ENCODE measurements at places on chromosomes 3 and 15.
A peak's percentile ranks its signal among the peaks of the same experiment; 100 is the strongest.

DNA sequence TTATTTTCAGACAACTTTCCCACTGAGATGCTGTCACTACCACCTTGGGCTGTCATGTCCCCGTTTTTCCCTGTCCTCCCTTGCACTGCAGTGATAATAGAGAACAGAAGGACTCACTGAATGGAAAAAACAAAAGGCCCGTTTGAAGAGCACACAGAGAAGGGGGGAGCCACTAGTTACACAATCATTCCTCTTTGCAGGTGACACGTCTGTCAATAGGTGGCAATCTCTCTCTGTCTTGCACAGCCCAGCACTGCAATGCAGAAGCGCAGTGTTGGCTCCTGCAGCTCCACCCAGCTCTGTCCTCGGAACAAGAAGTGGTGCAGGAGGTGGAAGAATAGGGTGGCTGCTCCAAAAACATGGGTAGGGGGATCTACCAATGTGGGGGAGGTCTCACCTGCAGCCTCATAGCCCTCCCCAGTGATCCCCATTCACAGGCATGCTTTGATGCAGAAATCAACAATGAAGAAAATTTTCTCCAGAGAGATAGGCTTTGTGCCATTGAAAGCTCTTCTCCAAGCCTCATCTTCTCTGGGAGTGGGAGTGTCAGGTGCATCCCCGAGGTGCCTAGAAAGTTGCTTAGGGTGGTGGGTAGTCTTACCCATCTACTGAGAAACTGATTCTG lies 31.8 kb downstream of the FSTL1 start:
- no peak for DNase-seq

DNA sequence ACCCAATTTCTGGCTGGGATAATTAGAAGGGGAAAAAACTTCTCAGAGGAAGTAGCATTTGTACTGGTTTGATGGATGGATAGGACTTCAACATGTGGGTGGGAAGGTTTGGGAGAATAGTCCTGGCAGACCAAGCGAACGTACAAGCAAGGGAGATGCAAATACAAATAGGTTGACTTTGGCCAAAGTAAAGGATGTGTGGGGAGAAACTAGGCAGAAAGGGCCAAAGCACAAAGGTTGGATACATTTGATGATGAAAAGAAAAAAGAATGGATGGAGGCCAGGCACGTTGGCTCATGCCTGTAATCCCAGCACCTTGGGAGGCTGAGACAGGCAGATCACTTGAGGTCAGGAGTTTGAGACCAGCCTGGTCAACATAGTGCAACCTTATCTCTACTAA lies 63.4 kb downstream of the ERC2 start:
- no peak for DNase-seq

GRCh38 chr15:33111041-33111451 lies 83.5 kb downstream of the FMN1 start:
- no peak for DNase-seq

GRCh38 chr3:45545476-45545875 lies 49.1 kb upstream of the LIMD1 start:
- no peak for DNase-seq

- no peak for DNase-seq
These were observed 23.1 kb downstream of the SRPRB start for GRCh38 chr3:133828576-133829309.

- no peak for DNase-seq
These were observed 194.5 kb downstream of the MEX3B start for GRCh38 chr15:81851325-81851724.

GRCh38 chr3:187084126-187084525 lies 55.2 kb downstream of the RPL39L start:
- DNase-seq: no peak

DNA sequence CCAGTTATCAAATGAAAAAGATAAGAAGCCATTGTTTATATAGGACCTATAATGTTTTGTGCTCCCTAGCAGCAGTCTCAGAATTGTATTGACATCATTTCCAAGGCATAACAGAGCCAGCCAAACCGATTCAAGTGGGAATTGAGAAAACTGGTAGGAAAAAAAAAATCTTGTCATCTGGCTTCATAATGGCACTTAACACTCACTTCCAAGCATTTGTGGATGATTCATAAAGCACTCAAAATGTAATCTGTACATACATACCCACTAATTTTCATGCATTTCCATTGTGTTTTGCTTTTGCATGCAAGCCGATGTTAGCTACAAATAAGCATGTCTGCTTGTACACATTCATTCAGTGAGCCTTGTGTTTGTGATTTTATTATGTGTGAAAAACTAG lies 18.6 kb upstream of the TRPC1 start:
- DNase-seq: no peak

DNA sequence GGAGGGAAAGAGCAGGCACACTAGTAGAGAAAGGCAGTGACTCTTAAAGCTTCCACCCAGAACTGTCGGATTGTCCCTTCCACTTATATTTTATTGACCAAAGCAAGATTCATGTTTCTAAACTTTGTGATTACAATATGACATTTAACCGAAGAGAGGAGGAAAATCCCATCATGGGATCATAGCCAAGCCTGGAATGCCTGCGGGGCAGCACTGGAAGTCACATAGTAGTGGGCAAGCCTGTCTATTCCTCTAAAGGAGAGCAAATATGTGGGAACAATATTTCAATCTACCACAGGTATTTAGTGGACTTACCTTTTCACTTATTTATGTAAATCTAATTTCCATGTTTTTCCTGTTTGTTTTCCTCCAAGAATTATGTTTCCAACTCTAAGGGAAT lies 3.8 kb upstream of the TMOD3 start:
- no peak for DNase-seq

DNA sequence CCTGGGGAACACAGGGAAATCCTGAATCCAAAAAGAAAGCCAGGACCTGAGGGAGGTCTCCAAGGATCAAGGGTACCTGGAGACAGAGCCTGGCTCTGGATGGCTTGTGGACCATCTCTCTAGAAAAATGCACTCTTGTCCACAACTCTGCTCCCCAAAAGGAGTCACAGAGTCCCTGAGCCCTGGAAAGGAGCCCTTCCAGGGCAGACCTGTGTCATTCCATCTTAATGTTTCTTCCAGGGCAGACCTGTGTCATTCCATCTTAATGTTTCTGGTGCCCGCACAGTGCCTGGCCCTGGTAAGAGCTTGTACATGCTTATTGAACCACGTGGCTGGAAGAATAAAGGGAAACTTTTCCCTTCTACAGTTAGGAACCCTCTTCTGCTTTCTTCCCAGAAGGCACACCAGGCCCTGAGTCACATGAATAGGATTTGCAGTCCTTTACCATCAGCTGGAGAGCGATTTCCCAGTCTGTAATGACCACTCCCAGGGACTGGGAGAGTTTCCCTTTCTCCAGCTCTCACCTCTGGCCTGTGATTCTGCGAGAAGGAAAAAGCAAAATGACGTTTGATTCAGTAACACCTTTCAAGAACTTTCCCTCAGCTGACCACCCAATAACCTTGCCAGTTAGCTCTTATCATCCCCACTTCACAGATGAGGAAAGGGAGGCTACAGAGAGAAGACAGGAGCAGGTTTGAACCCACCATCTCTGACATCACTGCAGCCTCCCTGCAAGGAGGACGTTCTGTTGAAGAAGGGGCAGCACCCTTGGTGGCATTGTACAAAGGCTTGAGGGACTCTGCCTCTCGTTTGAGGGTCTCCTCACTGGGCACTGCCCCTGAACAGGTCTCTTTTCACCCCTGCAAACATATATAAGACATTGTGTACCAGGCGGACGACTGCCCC lies 35.8 kb upstream of the SLCO2A1 start:
- DNase-seq: no peak

DNA sequence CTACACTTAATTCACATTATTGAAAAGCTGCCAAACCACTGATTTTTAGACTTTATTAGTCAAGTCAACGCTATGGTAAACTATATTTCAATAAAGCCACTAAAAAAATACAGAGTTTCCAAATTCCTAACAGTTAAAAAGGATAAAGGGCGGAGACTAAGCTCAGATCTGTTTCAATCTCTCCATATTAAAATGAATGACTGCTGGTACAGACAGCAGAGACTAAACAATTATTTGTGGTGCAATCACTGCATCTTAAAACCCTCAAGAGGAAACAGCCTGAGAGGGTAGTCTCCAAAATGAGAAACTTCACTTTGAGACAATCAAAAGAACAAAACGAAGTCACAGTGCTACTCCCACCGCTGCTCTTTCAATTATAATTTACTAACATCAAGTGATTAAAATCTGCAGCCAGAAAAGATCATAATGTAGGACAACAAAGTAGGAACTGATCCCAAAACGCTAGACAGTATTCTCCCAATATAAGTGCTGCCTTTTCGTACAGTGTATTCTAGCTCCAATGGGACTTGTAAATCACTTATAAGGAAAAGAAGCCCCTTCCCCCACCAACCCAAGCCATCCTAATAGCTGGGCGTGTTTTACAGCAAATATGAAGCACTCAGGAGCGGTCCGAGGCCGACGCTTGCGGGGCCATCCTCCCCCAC lies 1.2 kb downstream of the UBP1 start:
- DNase-seq: no peak

DNA sequence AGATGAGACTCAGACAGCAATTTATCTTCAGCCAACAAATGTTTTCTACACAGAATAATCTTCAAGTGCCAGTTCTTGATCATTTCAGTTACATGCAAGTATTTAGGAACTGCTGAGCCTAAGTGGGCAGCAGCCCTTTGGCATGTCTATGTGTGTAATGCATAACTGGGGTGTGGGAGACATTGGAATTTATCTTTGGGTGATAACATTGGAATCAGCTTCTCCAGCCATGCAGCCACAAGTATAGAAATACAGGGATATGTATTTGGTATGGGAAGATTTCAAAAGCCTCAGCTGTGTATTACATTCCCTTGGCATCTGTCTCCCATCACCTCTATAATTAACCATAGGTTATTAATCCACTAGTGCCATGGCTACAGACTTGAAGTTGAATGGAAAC lies 63.4 kb upstream of the FOXP1 start:
- DNase-seq: no peak

DNA sequence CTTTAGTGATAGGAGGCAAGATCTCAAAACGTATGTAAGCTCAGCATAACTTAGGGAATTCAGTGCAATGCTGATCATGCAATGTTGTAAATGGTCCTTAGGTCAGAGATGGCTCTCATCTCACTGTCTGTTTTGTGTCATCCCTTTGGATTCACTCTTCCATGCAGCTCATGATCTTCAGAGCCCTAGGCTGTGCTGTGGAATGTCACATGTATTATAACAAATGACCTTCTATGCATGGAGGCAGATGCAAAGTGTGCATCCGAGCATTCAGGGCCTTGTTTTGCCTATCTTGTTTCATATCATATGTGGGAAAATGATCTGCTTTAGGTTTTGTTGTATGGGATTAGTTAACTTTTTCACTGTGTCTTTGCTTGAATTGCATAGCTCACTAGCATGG lies 40.5 kb upstream of the PDZRN3 start:
- no peak for DNase-seq

- DNase-seq: no peak
These were observed 290.7 kb upstream of the LMCD1 start for GRCh38 chr3:8210882-8211341.

- DNase-seq: no peak
These were observed 850.3 kb upstream of the CADM2 start for GRCh38 chr3:84108442-84108971.

DNA sequence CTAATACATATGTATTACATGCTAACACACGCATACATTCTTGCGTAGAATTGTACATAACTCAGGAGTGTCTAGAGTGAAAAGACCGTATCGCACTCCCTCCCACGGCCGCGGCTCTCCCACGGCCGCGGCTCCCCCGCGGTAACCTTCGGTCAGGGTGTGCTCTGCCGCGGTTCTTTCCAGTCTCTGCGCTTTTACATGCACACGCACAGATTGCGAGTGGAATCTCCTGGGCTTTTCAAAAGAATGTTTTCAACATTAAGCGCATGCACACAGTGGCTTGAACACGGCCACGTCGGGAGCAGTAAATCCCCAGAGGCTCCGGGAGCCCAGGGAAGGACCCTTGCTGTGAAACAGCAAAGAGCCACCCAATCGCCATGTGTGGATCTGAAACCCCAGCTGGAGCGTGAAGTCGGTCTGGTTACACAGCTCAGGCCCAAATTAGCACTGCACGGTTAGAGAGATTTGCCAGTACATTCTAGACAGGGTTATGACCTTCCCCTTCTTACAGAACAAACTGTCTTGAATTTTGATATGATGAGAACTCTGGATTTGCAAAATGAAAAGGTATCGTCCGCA lies 805 bp upstream of the RGMA start:
- no peak for DNase-seq

GRCh38 chr3:50473768-50474167 lies 29.7 kb downstream of the CACNA2D2 start:
- no peak for DNase-seq

DNA sequence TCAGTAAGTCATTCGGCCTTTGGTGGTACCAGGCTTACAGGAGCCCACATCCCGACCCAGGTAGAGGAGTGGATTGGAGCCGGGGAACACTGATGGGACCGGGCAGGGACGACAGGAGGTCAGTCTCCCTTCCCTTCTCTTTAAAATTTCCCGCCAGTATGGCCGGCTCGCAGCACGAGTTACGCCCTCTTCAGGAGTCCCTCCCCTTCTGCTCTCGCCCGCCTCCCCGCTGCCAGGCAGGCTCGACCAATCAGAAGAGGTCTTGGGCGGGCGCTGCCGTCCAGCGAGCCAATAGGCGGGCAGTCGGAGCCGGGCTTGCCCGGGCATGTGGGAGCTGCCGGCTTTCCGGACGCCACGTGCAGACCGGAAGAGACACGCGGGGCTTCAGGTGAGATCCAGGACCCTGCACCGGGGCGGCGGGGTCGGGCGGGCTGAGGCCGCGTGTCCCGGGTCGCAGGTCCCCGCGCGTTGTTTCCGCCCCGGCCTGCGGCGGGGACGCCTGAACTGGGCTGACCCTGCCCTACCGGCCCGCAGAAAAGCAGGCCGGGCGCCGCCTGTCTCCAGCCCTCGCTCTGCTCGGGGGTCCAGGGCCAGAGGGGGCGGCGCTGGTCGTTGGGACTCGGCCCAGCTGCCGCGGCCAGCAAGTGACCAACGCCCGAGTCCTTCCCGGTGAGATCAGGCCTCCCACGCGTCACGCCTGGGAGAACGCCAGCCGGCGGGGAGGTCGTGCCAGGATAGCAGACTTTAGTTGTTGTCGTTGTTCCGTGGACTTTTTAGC lies at the start of gene AEN:
TSS of gene AEN (plus strand) at position 346 of the 778 bp plus-strand sequence. CDS start 4,870 bp downstream, outside the sequence.
- peak; percentile 89 for DNase-seq

- DNase-seq: no peak
These were observed 35.2 kb upstream of the CDAN1 start for GRCh38 chr15:42772144-42772543.

GRCh38 chr3:109115451-109115850 lies 2.5 kb downstream of the MORC1 start:
- no peak for DNase-seq

- DNase-seq: no peak
These were observed 141.7 kb downstream of the LRRK1 start for GRCh38 chr15:101060576-101061551.

GRCh38 chr15:70090436-70091296 lies 7.1 kb downstream of the TLE3 start:
- no peak for DNase-seq

DNA sequence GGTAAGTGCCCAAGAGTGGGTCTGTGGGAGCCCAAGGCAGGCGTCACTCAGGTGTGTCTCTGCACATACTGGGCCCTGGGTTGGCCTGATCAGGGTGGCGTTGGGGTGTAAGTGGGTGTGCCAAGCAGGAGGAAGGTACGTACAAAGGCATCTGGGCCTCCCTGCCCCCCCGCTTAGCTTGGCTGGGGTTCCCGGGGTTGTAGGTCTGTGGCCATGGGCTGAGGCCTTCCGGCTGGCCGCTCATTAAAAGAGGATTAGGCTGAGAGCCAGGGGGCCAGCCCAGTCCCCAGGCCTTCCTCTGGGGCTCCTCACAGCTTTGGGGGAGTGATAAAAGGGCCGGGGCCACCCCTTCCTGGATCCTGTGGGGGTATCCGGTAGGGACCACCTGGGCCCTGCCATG lies 13.3 kb downstream of the SEMA3F start:
- DNase-seq: no peak

All from stimulated activated CD4-positive, alpha-beta T cell treated with anti-CD3 and anti-CD28 coated beads, TNF-alpha, amount 100 ng/mL, for 4 hours (primary cell).